ENCODE measurements at places on chromosomes 2 and 18.

DNA sequence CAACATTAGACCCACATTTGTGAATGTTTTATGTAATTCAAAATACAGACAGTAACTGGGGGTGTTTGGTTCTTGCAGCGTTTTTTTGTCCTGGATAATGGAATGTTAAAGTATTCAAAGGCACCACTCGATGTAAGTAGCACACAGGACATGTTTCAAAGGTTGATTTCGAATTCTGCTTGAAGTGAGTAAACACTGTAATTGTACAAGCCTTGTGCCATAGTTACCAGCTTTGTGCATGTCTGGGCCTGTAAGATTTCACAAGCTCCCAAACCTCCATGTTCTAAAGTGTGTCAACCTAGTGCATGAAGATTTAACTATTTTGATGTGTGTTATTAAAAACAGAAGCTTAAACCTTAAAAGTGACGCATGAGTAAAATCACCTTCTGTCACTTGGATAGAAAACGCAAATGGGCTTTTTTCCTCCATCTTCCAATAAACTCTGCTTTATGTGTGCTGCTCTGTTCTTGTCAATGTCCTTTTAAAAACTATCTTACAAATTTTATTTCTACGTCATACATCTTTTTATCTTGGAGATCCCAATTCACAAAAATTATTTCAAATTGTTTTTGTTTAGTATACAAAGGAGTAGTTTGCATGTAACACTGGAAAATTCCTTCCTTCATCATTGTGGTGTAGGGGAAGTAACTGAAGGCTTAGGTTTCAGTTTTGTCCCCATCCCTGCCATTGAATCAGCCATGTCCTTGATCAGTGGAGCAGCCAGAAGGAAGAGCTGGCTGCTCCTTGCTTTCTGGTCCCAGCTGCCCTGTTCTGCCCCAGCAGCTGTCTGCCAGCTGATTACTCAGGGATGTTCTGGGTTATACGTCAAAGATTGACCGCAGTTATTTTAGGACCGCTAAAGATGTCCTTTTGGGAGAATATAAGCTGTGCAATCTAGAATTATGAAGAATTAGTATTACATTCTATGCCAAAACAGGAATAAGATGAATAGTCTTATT is 119.2 kb downstream of the PRKRA start:
- no peak for DNase-seq

- DNase-seq = no peak
These were observed 1.1 kb downstream of the MAP3K20 start for GRCh38 chr2:173076581-173077345.

DNA sequence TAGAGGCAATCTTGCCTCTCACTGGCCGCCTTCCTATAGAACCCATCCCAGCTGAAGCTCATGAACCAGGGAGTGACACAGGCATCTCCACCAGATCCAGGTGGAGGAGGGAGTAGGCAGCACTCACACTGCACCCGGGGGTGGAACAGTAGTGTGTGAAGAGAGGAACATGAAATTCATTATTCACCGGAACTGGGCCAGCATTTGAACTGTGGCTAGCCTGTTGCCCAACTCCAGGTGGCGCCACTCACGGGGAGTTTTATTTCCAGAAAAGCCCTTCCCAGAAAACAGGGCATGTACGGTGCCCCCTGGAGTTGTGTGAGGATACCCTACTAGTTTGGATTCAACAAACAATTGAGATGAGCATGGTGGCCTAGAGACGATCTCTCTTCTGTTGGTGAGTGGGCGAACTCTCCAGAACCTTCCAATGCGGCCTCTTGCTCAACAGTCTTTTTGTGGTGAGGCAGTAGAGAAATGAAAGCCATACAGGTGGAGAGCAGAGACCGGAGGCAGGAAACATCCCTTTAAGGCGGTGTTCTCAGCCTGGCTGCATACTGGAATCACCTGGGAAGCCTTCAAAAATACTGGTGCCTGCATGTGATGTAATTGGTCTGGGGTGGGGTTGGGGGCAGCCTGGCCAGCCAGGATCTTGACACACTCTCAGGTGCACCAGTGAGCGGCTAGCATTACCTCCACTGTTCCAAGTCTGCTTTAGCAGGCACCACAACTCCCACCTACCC is 73.5 kb upstream of the NEDD4L start:
- DNase-seq = no peak

- DNase-seq = no peak
These were observed 15.4 kb upstream of the ATP6V1B1 start for GRCh38 chr2:70920367-70920715.

- no peak for DNase-seq
These were observed 186.0 kb downstream of the ZNF385B start for GRCh38 chr2:179675435-179675834.

- no peak for DNase-seq
These were observed 8.7 kb upstream of the GKN2 start for GRCh38 chr2:68961380-68961779.

DNA sequence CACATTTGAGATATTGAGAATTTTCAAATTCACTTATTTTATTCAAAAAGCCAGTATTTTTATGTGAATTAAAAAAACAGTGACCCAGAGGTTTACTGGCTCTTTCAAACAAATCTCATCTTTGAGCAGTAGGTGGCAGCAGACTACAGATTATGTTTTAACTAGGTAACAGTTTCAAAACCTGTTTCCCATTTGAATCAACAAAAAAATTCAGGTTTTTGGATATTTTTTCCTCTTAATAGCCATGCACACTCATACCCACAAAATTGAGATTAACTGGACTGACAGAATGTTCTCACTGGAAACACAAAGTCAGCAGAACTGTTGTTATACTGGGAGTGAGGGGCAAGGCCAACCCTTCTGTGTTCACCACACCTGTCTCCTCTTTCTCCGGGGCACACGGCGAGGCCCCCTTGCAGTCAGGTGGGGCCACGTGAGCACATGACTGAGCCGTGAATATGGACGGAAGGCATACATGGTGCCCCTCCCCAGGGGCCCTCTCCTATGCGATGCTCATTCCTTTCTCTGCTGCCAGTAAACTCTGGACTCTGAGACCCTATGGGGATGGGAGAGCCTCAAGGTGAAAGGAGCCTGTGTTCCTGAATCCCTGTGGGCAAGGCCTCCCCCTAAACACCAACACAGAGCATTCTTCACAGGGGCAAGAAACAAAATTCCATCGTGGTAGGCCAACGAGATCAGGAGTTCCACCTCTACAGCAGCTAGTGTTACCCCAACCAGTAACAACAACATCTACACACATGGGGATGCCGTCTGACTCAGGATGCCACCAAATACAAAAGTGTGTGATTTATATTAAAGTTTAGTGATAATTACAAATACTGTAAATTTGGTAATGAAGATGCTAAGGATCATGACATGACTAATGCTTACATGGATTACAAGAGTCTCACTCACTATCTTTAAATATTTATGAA is 80.4 kb downstream of the LPIN2 start:
- DNase-seq = no peak

- DNase-seq = no peak
These were observed 591 bp downstream of the SLC16A14 start for GRCh38 chr2:230068016-230068650.

DNA sequence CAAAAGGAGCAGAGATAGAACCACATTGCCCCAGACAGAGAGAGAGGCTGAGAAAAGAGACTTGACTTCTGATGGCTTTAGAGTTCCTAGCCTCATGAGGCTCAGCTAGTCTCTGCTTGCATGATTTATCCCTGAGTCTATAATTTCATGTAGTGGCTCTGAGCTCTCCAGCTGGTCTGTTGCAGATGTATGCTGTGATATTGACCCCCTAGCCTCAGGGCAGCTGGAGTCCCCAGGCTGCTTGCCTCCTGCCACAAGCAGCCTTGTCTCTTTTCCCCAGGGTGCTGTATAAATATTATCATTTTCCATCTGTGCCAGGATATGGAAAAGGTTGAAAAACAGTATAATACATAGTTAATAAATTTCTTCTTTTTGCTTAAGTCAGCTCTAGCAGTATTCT is 467.6 kb upstream of the CWC22 start:
- peak; percentile 68 for DNase-seq

GRCh38 chr2:232927793-232928550 is 57.9 kb downstream of the SNORC start:
- no peak for DNase-seq

GRCh38 chr2:201073071-201073470 is 1.3 kb downstream of the NDUFB3 start:
- no peak for DNase-seq

DNA sequence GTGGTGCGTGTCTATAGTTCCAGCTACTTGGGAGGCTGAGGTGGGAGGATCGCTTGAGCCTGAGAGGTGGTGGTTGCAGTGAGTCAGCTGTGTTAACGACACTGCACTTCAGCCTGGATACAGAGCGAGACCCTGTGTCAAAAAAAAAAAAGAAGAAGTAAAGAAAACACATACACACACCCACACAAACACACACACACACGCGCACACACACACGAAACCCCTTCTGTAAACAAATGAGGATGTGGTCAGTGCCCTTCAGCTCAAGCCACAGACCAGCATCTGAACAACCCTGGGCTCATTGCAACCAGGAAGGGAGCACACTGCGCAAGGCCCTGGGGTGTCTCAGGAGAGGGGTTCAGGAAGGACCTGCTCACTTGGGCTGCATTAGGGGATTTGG is 47.9 kb upstream of the KCNF1 start:
- DNase-seq = no peak

- peak; percentile 38 for DNase-seq
These were observed 22.0 kb downstream of the AP1S3 start for GRCh38 chr2:223815186-223815883.

DNA sequence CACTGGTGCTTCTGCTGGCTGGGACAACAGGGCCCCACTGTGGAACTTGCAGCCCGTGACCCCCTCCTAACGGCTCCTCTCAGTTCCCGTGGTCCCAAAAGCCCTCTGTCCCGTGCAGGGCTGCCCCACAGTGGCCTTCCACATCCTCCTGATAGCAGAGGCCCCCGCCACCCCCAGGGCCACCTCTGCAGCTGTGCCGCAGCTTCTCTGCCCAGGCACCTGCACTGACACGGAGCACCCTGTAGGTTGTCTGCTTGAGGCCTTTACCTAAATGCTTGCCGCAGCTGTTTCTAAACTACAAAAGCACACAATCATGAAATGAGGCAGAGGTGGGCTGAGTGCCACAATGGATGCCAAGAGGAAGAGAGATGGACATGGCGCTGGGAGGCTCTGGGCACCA is 13.5 kb upstream of the GRHL1 start:
- DNase-seq = no peak
